ENCODE measurements at places on chromosomes 12 and 14.

GRCh38 chr14:22594156-22594716 is 3.9 kb upstream of the ABHD4 start:
- no peak for DNase-seq

DNA sequence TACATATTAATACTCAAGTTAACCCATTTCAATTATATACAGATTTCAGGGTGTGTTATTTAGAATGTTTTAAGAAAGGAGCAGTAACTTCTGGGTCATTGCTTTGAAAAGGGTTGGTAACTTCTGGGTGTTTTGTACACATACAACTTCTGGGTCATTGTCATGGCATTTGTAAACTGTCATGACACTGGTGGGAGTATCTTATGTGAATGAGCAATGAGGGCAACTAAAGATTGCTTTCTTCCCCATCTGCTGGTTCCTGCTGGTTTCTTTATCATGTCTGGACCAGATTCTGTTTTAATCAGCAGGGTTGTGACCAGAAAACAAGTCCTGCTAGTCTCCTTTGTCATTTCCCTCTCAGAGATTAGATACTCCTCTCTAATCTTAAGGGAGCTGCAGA is 713.3 kb downstream of the LRFN5 start:
- no peak for DNase-seq

DNA sequence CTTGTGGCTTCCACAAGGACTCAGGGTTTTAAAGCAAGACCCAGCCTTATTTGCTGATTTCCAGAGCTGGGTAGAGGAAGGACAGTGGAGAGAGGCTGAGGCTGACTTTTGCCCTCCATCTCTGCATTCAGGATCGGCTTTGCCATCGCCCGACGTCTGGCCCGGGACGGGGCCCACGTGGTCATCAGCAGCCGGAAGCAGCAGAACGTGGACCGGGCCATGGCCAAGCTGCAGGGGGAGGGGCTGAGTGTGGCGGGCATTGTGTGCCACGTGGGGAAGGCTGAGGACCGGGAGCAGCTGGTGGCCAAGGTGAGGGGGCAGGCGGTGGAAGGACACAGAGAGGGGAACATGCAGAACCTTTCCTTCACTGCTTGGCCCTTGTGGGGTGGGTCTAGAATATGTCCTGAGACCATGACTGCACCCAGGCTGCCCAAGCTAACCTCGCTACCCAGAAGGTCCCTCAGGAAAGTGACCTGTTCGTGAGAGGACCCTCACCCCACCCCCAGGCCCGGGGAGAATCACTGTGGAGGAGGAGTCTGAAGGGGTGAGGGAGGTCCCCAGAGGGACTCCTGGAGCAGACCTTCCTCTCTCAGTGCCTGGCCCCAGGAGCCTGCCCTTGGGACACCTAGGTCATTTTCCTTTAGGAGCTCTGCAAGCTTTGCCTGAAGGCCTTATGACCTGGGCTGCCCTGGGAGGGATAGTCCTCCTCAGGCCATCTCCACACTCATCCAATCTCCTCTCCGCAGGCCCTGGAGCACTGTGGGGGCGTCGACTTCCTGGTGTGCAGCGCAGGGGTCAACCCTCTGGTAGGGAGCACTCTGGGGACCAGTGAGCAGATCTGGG is 3.1 kb downstream of the DHRS2 start:
- no peak for DNase-seq

- no peak for DNase-seq
These were observed 723.1 kb upstream of the TBX3 start for GRCh38 chr12:115407036-115407435.

GRCh38 chr12:2282318-2282717 is 229.5 kb downstream of the CACNA1C start:
- DNase-seq, result no peak

DNA sequence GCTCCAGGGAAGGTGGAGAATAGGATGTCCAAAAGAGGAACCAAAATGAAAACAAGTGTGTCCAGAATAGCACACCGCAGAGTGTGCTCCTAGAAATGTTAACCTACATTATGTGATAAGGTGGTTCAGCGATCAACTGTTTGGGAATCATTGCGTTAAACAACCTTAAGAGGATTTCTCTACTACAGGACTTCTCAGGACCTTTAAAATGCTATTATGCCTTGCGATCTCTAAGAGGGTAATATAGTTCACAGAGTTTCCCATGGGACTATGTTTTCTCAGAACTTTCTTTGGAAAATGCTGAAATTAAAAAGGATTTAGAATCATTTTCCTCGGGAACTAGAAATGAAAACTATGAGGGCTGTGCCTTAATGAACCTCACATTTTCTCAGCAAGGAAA is 1.8 kb downstream of the GLT8D2 start:
- DNase-seq, result no peak

DNA sequence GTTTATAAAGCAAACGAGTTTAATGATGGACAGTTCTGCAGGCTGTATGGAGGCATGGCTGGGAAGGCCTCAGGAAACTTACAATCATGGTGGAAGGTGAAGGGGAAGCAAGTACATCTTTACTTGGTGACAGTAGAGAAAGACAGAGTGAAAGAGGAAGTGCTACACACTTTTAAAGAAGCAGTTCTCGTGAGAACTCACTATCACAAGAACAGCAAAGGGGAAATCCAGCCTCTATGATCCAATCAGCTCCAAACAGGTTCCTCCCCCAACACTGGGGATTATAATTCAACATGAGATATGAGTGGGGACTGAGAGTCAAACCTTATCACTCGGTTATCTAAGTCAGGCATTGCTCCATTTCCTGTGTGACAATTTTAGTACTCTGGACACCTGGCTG is 189.9 kb upstream of the CNTN1 start:
- DNase-seq, result no peak
